ENCODE measurements at places on chromosomes 7 and 10. TPM values are rescaled to one million over a fixed set of nuclear protein-coding genes. Genes with fewer than 3 reads are reported as not detected.

DNA sequence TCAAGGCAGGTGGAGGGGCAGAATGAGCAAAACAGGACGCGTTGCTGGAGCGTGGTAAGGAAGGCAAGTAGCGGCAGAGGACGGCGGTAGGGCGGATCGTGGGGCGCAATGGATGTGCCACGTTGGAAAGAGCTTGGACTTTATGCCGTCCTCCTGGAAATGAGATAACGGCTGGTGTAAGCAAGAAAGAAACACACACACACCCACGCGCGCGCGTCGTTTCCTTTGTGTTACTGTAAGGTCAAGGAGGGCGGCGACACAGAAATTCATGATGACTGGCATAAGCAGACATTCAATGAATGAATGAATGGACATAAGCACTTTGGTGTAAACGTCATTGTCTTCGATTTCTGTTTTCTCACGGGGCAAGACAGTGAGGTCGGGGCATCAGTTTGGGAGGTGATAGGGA, 683 bp upstream of the ENTPD7 start:
- DNase-seq = no peak

GRCh38 chr7:115471891-115472290, 550.0 kb downstream of the MDFIC start:
- DNase-seq = no peak

DNA sequence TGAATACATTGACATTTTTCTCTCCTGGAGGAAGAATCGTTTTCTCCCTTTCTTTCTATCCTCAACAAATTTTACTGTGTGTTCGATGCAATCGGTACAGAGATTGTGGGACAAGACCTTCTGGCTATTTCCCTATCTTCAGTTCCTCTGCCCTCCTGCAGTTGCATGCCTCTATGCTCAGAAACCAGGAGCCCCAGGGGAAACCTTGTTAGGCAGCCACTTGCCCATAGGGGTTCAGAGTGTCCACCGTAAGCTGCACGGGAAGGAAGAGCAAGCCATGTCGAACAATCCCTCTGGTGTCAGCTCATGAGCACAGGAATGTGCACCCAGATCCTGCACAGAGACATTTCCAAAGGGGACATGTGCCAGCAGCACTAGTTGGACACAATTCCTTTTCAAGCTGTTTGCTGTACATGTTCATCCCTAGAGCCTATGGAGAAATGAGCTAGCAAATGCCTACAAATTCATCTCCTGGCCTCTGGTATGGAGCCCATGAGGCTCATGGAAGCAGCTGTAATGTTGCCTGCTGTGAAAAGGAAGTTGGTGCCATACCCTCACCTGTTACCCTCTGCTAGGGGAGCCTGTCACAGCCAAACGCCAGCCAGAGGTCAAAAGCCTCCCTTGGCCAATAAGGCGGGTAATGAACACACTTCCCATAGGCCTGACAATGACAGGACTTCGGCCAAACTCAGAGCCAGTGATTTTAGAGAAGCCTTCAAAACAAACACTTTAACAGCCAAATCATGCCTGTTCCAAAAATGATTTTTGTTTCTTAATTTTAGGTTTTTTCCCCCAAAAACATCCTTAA, 35.9 kb upstream of the ASAH2 start:
- DNase-seq = no peak

DNA sequence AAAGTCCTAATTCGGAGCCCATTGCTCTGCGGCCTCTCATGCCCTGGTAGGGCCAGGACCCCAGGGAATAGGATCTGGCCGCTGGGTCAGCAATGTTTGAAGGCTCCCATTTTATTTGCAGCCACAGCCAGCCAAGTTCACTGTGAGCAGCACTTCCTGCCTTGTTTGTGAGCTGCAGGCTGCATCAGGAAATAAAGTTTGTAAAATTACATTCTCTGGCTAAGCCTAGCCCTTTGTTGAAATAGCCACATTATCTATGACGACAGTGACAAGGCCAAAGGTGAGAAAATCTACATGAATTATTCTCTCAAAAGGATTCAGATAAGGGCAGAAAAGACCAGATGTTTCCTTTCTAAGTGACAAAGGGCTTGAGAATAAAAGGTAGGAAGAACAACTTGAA, 23.7 kb upstream of the ITGB1 start:
- DNase-seq = no peak

- DNase-seq = no peak
Observed at GRCh38 chr7:1873857-1874589, 203.9 kb downstream of the ELFN1 start.

- DNase-seq = no peak
Observed at GRCh38 chr10:60664859-60665258, 113.4 kb upstream of the CDK1 start.

GRCh38 chr10:42932735-42933447, 144.0 kb upstream of the RET start:
- DNase-seq = peak; percentile 17

- no peak for DNase-seq
Observed at GRCh38 chr10:132148261-132149251, 38.2 kb upstream of the DPYSL4 start.

- peak; percentile 57 for DNase-seq
Observed at GRCh38 chr10:101569622-101570427, 18.2 kb downstream of the POLL start.

- DNase-seq = no peak
Observed at GRCh38 chr10:60155099-60155877, 234.4 kb downstream of the ANK3 start.

DNA sequence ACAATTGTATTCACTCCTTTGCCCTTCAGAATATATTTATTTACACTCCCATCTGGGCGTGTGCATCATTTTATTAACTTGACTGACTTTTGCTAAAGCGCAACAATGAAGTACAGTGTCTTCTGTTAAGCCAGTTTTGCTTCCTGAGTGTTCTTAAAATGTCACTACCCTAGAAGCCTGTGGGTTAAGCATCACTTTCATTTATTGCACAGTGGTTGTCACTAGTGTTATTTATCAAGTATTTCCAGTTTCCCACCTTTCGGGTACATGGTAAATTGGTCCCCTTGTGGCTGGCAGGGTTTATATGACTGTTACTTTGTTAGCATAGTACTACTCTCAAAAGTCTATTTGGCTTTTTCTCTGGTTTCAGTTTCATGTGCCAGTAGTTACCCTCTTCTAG, 3.3 kb downstream of the HILPDA start:
- no peak for DNase-seq

- no peak for DNase-seq
Observed at GRCh38 chr7:131096267-131096927, 231.3 kb upstream of the MKLN1 start.

- no peak for DNase-seq
Observed at GRCh38 chr10:131820626-131821025, 80.2 kb upstream of the PPP2R2D start.

GRCh38 chr10:21194510-21194993, 297.4 kb upstream of the NEBL start:
- peak; percentile 35 for DNase-seq

- no peak for DNase-seq
Observed at GRCh38 chr10:49263591-49263990, 35.4 kb upstream of the C10orf71 start.

- no peak for DNase-seq
Observed at GRCh38 chr10:110865186-110865808, 6.4 kb upstream of the PDCD4 start.

- no peak for DNase-seq
Observed at GRCh38 chr10:50625649-50626132, 1.9 kb upstream of the SGMS1 start.

NEURL1 gene
- 1.9 TPM for polyA plus RNA-seq

ASNS gene
- 37.4 TPM for polyA plus RNA-seq

CACNB2 gene
- polyA plus RNA-seq = 6.1 TPM

SLC29A4 gene
- polyA plus RNA-seq = 26.3 TPM

All from renal pelvis (tissue), 12 donors.